GOT3 (cell line): ENCODE measurements at places on chromosomes 3 and 15.

GRCh38 chr3:116614795-116615362 lies 94.7 kb upstream of the TUSC7 start:
- DNase-seq: no peak

- no peak for DNase-seq
These were observed 106.6 kb downstream of the LSAMP start for GRCh38 chr3:116338713-116339112.

DNA sequence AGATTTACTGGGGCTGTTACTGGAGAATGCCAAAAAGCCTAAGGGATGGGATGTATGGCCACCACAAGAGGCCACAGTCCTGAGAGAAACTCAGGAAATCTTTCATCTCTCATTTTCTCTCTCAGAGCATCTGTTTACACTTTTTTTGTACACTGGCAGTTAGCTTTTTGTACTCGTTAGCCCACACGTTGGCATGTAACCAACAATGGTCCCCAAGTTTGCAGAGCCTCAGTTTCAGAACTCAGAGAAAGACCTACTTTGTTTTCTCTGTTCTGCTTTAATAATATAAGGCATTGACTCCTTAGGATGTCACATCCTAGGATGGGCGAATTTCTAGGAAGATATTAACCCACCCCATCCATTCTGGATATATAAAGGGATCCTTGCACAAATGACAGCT lies 183.5 kb downstream of the SUCNR1 start:
- DNase-seq: no peak

GRCh38 chr15:49103002-49103401 lies 52.4 kb downstream of the COPS2 start:
- DNase-seq: no peak

GRCh38 chr3:174440253-174440701 lies 418.9 kb upstream of the NAALADL2 start:
- no peak for DNase-seq

GRCh38 chr3:141076797-141077571 lies 25.8 kb downstream of the SPSB4 start:
- DNase-seq: no peak

DNA sequence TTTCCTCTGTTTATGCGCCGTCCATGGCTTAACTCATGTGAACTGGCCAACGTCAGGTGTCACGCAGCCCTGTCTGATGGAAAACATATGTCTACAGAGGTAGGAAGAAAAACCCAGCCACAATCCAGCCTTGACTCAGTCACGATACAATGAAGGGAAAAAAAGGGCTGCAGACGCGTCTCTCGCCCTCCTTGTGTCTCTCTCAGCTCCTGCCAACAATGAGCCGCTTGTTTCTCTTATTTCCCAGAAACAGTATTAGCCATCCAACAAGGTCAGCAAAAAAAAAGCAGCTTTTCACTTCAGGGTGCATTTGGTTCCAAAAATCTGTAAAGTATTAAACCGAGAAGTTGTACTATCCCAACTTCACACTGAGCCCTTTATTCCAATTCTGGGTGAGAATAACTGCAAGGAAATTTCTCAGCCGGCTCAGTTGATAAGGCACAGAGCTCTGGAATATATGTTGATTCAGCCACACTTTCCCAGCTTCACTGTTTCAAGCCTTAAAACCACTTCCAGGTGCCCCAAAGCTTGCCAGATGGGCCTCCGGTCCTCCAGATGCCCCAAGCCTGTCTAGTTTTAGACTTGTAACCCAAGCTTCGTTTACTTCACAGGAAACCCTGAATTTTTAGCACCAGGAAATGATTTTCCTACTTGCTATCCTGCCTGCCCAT lies 79.4 kb downstream of the TM4SF4 start:
- no peak for DNase-seq

DNA sequence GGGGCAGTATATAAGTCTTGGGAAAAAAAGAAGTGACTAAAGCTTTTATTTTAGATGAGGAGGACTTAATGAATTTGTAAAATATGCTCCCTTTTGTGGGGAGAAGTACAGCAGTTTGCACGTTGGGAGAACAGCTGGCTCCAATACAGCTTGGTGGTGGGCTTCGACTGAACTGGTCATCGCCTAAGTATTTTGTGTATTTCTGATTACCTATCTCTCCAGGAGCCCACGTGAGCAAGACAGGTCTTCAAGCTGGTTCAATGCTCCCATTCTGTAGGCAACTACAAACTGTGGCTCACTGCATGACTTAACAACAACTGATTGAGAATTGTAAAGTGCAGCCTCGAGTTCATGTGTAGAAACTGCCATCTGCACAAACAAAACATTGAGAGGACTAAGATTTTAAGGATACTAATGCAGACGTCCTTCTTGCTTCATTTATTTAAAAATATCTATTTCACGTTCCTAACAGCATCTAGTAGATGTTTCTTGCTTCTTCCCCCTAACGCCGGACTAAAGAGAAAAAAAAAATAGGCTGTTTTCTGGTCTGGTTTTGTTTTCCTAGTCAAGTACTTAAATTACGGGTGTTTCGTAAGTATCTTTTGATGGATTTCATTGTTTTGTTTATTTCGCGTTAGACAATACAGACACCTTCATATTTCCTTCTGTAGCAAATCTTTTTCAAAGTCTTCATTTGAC lies 1.4 kb upstream of the GREM1 start:
- DNase-seq: no peak

DNA sequence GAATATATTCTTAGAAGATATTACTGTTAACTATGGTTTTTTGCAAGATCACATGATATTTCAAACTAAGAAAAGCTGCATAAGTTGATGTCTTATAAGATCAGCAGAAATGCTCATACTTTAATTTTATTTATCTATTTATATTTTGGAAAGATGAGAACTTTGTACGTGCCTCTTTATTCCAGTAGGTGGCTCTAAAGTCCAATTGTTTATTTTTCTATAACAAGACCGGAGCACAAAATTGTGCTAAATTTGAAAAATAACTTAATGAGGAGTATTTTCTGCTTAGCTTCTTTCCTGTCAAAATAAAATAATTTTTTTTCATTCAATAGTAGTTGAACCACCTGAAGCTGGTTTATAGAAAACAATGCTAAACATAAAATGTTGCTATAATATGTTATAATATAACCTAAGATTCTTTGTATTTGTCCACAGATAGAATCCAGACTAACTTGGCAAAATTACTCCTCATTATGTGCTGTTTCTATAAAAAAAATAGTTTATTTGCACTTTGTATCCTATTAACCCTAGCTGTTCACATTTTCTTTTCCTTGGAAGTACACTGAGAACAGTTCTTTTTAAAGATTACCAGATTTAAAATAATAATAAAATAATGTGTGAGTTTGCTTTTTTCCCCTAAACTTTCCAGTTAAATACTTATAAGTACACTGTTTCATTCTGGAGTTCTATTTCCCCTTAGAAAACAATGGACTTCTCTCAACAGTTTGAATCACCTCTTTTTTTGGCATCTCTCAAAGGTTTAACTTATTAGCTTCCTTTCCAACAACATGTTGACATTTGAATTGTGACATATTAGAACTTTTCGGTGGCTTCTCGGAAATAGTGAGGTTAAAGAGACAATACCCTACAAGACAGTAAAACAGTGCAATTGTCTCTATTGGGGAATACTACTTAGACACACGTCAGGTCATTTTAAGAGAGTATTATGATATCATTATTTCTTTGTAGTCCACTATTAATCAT lies 530.0 kb downstream of the MECOM start:
- DNase-seq: no peak

DNA sequence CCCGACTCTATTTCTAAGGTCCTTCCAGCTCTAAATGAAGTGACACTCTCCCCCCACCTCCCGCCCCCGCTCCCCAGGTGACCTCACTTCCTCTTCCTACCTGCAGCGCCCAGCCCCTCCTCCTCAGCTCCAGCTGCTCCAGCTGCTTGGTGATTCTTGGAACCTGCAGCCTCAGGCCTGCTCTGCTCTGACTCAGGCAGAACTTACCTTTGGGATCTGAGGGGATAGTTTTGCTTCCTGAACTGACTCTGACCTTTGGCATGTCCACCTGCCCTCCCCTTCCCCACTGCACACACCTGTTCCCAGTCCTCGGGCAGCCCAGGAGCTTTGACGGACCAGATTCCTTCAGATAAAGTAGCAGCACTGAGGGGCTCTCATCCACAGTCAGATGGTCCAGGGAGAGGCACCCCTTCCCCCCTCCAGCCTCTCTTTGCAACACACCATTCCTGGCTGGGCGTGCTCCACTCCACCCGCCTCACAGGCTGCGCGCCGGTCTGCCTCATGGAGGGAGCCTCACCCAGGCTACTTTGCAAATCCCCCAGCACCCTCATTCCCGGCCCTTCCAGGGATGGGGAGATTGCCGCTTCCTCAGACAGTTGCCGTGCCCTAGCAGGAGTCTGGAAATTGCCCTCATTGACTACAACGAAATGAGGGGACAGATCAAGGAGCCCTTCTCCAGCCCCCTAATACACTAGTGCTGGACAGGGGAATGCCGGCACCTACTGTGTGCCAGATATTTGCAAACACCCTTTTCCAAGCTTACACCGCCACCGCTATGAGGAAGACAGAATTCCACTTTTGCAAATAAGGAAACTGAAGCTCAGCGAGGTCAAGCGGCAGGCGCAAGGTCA lies 692 bp upstream of the C15orf39 start:
- DNase-seq: no peak

DNA sequence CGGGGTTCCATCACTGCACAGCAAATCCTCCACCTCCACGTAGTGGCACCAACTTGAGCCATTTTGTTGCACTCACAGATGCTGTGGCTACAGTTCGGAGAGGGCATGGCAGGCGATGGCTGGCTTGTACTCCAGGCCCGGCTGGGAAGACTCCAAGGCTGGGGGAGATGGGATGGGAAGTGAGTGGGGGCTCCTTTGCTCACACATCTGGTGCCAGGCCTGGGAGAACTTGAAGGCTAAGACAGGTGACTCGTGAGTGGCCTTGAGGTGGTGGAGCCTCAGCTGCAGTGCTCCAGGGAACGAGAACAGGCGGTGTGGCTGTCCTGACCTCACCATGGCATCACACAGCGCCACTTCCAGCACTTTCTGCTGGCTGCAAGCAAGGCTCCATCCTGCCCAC lies 87.9 kb downstream of the PLXNA1 start:
- no peak for DNase-seq

DNA sequence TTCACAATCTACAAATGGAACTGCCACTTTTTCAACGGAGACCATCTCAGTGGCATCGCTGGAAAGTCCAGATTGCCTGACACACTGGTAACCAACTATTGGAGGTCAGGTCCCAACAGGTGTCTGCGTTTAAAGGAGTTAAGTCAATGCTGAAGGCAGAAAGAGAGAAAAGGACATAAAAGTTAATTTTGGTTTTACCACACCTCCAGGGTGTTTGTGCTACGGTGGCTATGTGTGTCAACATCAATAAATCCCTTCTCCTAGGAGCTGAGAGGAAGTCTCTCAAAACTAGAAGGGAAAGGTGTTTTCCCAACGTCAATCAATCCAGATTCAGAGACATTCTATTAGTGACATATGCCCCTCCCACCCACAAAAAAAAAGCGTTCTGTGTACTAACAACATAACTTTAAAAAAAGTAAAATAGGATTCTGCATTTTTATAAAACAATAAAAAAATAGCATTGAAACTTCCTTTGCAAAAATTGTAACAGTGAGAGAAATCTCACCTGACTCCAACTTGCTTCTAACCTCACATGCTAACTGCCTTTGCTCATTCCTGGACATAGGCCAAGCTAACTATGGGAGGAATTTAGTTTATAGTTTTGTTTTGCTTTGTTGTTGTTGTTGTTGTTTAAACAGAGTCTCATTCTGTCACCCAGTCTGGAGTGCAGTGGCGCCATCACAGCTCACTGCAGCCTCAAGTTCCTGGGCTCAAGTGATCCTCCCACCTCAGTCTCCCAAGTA lies 58.7 kb downstream of the GATM start:
- no peak for DNase-seq

DNA sequence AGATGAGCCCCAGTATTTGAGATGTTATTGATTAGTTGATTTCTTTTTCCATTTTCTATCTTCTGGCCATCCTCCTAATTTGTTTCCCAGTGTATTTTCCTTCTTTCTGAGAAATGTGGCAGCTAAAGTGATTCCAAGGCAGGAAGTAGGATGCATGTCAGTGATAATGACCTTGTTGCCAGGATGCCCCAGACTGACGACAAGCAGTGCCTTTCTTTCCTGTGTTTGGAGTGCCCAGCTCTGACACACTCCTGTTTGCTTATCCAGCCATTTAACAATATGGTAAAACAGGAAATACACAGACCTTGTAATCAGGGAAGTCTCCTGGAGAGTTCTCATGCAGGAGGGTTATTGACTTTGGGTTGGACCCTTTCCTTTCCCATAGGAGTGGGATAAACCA lies 20.4 kb downstream of the TMOD2 start:
- DNase-seq: no peak

DNA sequence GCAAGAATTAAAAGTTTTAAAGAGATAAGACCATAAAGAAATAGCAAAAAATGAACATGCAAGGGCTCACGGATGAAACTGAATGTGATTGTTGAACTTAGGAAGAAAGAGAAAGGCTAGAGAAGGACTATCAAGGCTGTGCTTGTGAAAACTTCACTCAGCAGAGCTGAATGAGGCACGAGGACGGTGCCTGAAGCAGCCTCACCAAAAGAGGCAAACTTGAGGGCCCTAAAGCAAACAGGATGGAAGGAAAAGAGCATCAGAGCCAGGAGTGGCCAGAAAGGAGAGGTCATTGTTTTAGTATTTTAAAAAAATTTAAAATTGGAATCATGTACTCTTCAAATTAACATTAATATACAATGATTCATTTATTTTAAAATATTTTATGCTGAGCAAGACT lies 191.2 kb upstream of the SOX14 start:
- DNase-seq: no peak

DNA sequence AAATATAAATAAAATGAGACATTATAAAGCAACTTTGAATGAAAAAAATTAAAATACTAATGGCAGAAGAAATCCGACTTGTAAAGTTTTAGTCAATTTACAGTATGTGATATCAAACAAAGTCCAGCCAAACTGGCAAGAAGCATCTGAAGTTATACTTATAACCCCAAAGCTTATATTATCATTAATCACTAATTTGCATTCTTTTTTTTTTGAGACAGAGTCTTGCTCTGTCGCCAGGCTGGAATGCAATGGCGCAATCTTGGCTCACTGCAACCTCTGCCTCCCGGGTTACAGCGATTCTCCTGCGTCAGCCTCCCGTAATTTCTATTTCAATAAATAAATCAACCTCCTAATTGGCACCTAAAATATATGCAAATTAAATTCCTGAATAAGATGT lies 80.1 kb downstream of the AQR start:
- no peak for DNase-seq
